ENCODE measurements at places on chromosomes 16 and 17.

DNA sequence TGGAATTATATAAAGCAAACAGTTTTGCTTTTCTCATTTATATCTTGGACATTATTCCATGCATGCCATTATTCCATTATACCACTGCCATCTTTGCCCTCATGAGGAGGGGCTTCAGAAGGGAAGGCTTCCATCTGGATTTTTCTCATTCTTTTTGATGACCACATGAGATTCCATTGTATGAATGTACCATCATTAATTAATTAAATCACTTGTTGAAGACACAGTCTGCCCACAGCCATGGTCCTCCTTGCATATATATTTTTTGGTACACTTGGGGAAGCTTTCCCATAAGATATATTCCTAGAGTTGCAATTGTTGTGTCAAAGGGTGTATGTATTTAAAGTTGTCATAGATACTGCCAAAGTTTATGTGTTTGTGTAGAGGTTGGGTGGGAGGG, 7.1 kb downstream of the ARL4D start:
- no peak for DNase-seq

- peak; percentile 28 for DNase-seq
Observed at GRCh38 chr17:83080858-83081683, 1.7 kb downstream of the METRNL start.

GRCh38 chr16:30659507-30660423, 1.5 kb downstream of the FBRS start:
- DNase-seq, result peak; percentile 38

DNA sequence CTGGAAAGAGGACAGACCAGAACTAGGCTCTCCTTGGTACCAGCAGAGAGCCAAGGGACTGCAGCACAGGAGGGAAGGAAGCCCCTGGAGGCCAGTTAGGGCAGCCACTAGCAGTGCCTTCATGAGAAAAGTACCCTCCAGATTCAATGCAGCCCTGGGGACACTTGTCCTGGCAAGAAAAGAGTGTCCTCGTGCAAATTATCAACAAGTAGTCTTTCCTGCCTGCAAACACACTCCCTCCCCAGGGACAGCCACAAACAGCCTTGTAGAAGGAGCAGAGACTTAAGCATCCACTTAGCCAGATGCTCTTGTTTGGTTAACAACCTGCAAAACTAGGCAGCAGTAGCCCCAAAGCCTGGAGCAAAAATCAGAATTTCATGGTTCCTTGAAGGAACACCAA, 24.3 kb downstream of the CENPV start:
- no peak for DNase-seq

DNA sequence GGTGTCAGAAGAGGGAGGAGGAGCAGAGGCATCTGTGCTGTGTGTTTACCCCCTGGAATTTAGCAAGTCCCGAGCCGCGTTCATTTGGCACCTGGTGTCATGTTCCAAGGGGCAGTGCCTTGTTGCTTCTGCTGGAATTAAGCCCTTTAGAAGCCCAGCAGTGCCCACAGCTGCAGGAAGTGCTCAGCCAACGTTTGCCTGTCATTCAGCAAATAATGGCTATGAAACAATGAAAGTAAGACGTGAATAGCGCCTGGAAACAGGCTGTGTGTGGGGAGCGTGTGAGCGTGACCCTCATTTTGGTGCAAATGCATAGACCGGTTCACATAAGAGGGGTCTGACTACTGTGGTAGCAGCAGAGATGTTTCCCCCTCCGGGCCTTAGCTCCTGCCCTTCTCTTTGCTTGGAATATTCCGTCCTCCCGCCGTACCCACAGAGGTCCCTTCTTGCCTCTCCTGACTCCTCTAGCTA, 5.8 kb upstream of the ATP2C2 start:
- DNase-seq, result no peak

GRCh38 chr17:33925649-33926048, 329.4 kb upstream of the CCL2 start:
- DNase-seq, result no peak

DNA sequence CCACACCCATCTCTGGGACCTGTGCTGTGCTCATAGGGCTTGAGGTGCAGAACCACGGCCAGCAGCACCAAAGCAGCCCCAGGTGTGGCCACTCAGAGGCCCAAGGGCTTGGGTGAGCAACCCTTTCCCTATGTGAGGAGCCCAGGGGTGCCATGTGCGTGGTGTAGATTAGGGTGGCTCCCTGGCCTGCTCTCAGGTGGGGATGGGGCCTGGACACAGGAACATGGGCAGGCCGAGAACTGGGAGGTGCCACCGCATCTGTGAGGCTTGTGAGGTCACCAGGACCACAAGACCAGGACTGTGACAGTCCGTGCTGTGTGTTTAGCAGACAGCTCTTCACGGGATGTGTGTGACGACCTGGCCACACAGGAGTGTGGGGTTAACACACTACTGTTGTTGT, 103.5 kb upstream of the ZNF750 start:
- DNase-seq, result no peak

GRCh38 chr17:35498448-35499178, 38.9 kb downstream of the SLFN12L start:
- DNase-seq, result no peak

GRCh38 chr17:39757931-39758873, 20.5 kb downstream of the GRB7 start:
- peak; percentile 35 for DNase-seq

DNA sequence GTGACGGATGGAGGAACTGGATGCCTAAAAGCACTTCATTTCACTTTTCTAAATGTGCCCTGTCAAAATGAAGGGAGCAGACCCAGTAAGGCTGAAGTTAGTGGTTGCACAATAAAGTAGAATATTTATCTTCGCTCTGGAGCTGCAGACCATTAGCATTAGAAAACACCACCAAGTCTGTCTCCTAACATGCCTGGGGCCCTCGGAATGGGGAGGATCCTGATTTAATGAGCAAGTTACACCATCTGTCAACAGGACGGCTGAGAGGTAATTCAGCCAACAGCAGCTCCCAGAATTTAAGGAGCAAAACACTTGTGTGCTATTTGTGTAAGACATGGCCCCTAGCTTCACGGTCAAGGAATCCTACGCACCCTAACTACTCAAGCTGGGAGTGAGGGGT, 22.3 kb downstream of the CA10 start:
- DNase-seq, result no peak

GRCh38 chr17:3207367-3207766, at the start of gene OR1A1:
Gene OR1A1 (plus strand): TSS chr17:3207667. CDS start chr17:3215621, 7,954 bp downstream.
- DNase-seq, result no peak

DNA sequence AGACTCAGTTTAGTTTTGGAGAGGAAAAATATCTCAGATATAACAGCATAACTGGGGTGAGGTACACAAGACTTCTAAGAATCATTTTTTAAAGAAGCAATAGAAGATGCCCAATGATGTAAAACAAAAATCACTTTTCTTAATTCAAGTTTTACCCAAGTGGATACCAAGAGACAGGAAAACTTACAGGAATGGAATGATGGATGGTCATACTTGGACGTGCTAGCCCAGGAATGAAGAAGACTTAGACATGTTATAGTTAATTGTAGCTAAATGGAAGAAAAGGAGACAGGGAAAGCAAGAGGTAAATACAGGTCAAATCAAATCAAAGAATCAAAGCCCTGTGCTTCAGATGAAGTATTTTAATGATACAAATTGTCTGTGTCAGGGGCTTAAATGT, 312.7 kb upstream of the KCNJ16 start:
- no peak for DNase-seq

- no peak for DNase-seq
Observed at GRCh38 chr16:23734176-23734893, 20.5 kb upstream of the CHP2 start.

DNA sequence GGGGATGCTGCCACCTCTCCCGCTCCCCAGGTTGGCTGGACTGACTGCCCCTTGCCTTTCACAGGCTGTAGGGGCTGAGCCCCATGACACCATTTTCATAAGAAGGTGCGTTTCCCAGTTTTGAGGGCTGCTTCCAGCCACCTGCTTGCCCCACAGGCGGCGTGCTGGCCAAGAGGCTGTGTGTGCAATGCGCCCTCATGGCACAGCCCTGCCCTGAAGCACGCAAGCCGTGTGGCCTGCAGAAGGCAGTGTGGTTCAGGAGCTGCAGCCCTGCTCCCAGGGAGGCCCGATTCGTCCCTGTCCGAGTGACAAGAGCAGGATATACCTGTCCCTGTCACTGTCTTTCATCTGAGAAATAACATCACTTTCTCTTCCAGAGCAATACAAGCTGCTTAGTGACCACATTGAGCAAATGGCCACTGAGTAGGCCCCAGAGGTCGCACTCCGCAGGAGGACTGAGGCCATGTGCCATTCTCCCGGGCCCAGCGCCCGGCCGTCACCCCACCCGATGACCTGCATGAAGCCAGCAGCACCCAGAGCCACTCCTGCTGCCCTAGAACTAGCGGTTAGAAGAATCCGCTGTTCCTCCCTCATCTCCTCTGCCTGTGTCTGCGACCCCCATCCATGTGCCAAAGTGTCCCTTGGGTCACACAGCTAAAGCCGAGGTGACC, 24.2 kb downstream of the CIBAR2 start:
- no peak for DNase-seq

DNA sequence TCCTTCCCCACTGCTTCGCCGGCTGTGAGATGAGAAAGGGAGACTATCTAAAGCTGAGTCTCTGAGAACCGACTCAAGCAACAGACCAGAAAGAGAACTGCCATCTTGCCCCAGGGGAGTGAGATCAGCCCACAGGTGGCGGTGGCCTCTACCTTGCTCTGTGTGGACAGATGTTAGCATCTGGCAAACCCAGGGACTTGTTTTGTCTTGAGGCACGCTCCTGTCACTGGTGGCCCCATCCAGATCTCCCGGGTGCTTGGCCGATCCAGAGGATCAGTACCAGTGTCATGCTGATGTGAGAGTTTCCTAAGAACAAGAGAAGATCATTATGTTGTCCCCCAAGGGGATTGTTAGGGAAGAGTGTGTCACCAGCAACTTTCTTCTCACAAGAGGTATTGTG, 101.4 kb downstream of the CACNG3 start:
- DNase-seq, result no peak

GRCh38 chr17:78748048-78748729, 33.9 kb downstream of the CYTH1 start:
- no peak for DNase-seq

- DNase-seq, result no peak
Observed at GRCh38 chr17:79205688-79206205, 131.1 kb downstream of the ENGASE start.

GRCh38 chr16:88686062-88686438, 257 bp downstream of the SNAI3 start:
- DNase-seq, result peak; percentile 44

Data from T-helper 9 cell (primary cell).